Stimulated activated CD8-positive, alpha-beta memory T cell treated with anti-CD3 and anti-CD28 coated beads, Interleukin-12 subunit alpha, Interleukin-12 subunit beta, amount 100 ng/mL, for 4 hours (primary cell): ENCODE measurements at places on chromosomes 16 and 17.

DNA sequence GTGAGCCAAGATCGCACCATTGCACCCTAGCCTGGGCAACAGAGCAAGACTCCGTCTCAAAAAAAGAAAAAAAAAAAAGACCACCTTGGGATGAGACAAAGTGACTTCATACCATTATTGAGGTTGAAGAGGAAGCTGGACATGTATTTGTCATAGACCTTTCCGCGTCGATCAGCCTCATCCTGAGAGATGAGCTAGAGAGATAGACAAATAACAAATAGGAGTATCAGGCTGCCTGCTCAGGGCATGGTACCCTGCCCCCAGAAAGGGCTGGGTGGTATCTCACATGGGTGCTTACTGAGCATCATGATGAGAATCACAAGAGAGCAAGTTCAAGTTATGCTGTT, 22.1 kb downstream of the CNTNAP1 start:
- DNase-seq = no peak

GRCh38 chr16:23303685-23304084, 1.6 kb downstream of the SCNN1B start:
- no peak for DNase-seq

GRCh38 chr17:33888455-33888854, 366.6 kb upstream of the CCL2 start:
- DNase-seq = no peak

DNA sequence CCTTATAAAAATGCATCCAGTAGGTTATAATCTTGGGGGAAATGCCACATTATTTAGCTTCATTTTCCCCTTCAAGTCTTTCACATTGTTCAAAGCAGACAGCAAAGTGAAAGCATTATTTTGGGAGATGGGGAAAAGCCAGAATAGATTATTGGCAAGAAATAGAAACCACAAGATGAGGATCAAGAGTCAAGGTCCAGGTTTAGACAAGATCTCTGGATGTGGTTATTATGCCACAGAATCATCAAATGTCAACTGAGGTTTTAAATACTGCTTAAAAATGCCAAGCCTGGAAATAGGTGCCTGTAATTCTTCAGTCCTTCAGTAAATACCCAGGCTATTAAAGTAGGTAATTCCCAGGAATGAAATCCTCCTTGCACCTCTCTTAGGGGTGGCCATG, 65.1 kb upstream of the ALOX12 start:
- DNase-seq = no peak

- DNase-seq = peak; percentile 29
Observed at GRCh38 chr16:4664538-4665418, 28.6 kb upstream of the NUDT16L1 start.

DNA sequence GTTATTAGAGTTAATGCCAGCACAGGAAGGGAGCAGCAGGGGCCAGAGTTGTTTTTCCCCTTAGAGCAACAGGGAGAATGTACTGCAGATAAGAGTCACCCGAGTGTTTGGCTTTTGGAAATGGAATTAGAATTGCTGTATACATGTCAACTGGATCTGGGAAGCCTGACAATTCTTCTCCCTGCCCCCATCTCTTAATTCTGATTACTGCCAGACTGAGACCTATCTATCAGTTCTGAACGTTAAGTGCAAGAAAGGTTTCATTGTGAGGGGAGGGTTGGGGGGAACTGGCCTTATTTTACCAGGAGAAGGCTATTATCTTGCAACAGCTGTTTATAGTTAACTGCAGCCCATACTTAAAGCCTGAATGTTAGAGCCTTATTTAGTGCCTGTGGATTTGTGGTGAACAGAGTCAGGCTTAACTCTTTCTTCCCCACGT, 424.5 kb upstream of the CDH11 start:
- no peak for DNase-seq

DNA sequence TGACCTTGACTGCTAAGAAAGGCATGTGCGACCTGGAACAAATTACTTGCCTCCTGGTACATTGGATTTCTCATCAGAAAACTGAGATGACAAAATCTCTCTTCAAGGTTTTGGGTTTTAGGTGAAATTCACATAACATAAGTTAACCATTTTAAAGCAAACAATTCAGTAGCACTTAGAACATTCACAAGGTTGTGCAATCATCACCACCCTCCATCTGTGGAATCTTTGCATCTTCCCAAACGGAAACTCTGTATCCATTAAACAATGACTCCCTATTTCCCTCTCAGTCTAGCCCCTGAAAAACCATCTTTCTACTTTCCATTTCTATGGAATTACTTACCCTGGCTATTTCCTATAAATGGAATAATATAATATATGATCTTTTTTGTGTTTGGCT, 42.2 kb upstream of the BRD7 start:
- no peak for DNase-seq

DNA sequence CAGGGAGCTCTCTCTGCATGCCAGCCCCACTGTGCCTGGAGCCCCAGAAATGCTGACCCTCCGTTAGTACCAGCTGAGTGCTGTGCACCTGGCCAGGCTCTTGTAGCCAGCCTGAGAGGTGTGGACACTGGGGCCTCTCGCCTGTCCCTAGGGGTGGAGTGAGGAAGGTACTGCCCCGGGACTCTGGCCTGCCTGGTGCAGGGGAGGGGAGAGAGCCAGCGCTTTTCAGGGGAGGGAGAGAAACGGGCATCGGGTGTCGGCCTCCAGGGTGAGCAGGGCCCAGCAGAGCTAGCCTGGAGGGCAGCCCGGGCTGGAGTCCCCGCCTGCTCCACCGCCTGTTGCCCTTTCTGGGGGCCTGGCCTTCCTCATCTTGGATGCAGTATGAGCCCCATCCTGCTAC, 13.1 kb downstream of the MAP2K3 start:
- no peak for DNase-seq

- DNase-seq = no peak
Observed at GRCh38 chr16:23833960-23834685, 1.7 kb upstream of the PRKCB start.

DNA sequence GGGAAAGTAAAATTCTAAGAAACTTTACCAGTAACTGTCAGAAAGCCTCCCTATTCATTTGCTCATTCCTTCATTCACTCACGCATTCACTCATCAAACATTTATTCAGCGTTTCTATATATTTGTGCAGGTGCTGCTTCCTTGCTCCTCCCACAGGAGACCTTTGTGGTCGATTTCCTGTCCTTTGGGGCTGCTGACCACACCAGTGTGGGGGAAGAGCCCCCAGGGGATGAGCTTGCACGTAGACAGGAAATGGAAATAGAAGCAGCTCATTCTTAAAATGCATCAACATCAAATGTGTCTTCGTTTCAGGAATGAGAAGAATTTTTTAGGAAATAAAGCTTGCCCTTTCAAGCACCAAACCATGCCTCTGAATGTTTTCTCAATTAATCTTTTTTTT, 9.6 kb downstream of the PIK3R6 start:
- DNase-seq = no peak

DNA sequence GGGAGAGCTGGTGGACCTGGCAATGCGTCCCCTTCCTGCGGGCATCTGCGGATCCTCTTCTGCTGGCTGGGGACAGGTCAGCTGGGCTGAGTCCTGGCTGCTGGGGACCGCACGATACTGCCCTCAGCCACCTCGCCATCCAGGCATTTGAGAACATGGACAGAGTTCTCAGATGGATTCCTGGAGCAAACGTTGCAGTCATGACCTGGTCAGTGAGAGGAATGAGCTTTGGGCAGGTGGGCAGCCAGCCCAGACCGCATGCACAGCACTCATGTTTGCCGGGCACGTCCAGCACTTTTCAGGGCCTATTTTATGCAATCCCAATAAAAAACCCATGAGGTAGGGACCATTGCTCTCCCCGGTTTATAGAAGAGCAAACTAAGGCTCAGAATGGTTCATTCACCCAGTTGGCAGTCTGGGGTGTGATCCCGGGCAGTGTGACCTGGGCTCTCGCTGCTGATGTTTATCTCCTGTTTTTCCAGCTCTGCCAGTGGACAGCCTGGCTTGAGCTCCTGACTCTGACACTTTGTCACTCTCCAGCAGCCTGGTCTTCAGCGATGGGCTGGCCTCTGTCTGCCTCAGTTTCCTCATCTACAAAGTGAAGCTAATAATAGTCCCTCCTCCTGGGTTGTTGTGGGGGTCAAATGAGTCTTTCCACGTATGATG, 294.7 kb downstream of the IRF8 start:
- DNase-seq = no peak

GRCh38 chr17:35953720-35954119, 10.2 kb upstream of the LYZL6 start:
- DNase-seq = no peak

GRCh38 chr16:9138731-9139501, 47.5 kb downstream of the HAPSTR1 start:
- DNase-seq = peak; percentile 43

DNA sequence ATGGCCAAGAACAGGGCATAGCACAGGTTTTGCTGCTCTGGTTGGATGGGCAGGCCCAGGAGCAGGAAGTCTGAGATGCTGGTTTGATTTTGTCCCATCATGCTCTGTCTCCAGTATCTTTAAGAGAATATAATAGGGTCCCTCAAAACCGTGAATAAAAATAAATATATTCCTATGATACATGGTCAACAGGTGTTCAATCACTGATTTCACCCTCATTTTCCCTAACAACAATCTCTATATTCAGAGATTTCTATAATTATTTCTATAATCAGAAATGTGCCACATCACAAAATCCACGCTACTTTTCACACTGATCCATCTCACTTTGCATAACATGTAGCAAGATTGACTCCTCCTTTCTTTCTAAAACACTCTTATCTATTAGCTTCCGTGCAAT, at the start of gene OR1E2:
Gene OR1E2, minus strand, starts transcription at position 101 of the 400 bp plus-strand sequence. Its CDS starts 0 bp downstream, at position 101.
- no peak for DNase-seq

- no peak for DNase-seq
Observed at GRCh38 chr17:83195330-83196023, 116.1 kb downstream of the METRNL start.

DNA sequence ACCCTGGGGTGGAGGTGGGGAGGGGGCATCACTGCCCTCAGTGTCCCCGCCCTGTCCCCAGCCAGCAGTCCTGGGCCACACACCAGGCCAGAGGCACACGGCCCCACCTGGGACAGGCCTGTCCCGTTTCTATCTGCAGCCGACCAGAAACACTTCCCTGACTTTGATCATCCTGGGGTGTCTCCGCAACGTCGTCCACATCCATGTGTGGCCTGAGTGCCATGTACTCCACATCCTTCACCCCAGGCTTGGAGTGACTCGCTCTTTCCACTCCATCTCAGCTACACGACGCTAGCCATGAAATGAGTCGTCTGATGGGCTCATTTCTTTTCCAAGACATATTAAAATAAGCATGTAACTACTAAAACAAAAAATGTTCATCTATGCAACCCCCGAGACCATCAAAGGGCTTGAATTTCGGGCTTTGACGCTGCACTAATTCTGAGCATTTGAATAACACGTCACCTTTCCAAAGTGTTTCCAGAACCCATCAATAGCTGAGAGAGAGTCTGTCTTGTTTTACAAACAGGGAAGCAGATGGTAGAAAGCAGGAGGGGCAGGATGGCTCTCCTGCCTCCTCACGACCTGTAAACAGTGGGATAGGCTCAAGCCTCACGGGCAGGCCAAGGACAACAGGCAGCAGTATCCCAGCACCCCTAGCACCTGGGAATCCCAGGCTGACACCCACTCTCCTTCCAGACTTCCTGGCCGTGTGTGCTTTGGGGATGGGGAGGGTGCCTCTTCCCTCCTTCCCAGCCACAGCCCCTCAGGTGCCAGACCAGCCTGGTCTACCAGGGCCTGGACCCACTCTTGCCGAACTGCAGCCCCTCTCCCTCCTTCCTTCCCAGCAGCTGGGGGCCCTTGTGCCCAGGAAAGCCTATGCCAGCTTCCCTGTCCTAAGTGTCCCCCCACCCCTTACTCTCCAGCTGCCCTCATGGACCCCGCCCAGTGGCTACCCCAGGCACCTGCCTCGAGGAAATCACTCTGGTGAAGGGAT, 20.0 kb upstream of the RASD1 start:
- DNase-seq = no peak

- no peak for DNase-seq
Observed at GRCh38 chr16:69267633-69268032, 43.5 kb upstream of the VPS4A start.

DNA sequence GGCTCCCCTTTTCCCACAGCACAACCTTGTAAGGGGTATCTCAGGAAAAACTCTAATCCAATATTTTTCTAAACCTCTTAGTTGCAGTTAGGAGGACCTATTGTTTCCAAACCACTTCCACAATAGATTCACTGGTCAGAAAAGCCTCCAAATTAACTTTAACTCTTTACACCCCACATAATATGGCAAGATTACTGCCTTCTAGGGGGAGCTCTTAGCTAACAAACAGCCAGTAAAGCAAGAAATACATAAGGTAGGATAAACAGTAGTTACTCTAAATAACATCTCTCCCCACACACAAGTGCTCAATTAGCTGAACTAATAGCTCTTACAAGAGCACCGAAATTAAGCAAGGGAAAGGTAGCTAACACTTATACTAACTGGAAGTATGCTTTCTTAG, 192.1 kb upstream of the KIF2B start:
- no peak for DNase-seq

- no peak for DNase-seq
Observed at GRCh38 chr16:87792205-87792565, 26.4 kb upstream of the KLHDC4 start.

DNA sequence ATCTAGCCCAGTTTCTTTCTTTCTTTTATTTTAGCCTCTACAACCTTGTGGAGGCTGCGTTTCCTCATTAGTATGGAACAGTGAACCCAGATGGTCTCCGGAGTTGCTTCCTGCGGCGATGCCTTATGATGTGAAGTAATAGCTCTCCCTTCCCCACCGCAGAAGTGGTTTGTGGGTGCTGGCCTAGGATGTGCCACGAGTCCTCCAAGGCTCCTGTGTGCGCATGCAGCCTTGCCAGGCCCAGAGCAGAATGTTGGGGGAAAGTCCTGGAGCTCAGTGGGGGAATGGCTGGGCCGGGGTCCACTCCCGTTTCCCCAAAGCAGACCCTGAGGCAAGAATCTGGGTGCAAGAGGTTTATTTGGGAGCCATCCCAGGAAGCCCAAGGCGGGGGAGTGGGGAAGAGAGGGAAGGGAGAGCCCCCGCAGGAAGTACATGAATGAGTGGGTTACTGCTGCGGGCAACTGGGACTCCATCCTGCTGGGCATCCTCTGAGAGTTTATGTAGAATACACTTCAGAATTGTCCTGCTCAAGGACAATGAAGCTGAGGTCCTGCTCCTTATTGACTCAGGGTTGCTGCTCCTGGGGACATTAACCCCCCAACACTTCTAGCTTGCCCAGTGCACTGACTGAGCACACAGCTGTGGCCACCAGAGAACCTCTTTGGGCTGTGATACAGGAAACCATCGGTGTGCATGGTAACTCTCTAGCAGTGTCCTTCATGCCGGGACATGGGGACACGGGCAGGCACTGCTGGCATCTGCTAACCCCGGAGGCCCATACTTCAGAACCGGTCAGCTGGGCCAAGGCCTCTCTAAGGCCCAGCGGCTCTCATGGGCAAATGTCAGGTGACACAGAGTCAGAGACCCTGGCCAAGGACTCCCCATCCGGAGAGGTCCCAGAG, 3.7 kb upstream of the HCRT start:
- no peak for DNase-seq

DNA sequence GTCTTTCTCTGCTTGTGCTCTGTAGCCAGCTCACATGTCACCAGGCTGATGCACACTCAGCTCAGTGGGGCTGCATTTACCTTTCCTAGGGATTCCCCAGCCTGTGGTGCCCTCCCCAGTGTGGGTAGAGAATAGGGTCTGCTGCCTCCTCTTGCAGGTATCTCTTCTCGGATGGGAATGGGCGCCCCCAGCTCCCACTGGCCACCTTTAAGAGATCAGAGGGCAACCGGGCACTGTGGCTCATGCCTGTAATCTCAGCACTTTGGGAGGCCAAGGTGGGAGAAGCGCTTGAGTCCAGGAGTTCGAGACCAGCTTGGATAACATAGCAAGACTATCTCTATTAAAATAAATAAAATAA, 3.3 kb downstream of the XYLT2 start:
- DNase-seq = no peak
